Immature natural killer cell (primary cell): ENCODE measurements at places on chromosomes 7 and 10. TPM values are rescaled to one million over a fixed set of nuclear protein-coding genes. Genes with fewer than 3 reads are reported as not detected.

GRCh38 chr10:132649651-132650360 lies 112.2 kb downstream of the INPP5A start:
- DNase-seq: no peak

DNA sequence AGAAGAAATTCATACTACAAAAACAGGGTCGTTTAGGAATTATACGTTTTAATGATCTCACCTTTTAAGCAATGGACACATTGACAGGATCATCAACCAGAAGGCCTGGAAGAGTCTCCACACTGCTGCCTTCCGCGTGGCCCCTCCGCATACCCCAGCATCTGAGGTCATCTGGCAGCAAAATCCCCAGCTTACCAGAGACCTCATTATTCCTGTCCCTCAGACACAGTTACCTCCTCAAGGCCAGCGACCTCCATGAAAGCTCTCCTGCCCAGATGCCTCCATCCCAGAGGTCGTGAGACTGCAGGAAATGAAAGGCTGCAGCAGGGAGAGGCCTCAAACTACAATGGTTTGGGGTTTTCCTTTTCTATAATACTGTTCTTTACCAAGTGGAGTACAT lies 14.8 kb upstream of the GSAP start:
- no peak for DNase-seq

- no peak for DNase-seq
Observed at GRCh38 chr7:67675971-67676370, 679.3 kb downstream of the TYW1 start.

- no peak for DNase-seq
Observed at GRCh38 chr10:119113751-119114732, 10.1 kb downstream of the DENND10 start.

DNA sequence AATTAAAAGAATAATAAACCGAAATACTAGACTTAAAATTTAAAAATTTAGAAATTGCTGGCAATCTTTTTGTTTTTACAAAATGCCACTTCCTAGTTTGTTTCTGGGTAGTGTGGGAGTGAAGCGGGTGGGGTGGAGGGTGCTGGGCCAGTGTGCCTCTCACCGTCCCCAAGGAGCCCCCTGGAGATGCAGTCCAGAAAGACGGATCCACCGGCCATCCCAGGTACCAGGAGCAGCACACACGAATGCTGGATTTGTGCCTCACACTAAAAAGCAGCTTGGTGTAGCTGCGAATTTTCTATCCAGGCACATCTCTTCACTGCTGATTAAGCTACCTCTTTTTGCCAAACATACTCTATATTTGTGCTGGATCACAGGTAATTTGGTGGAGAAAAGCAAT lies 618.1 kb downstream of the DNAJB6 start:
- no peak for DNase-seq

- no peak for DNase-seq
Observed at GRCh38 chr10:59801171-59801570, 47.9 kb upstream of the MRLN start.

GRCh38 chr10:29794776-29795611 lies 160.2 kb upstream of the SVIL start:
- no peak for DNase-seq

LBX1 gene
- not detected for polyA plus RNA-seq

EN2 gene
- polyA plus RNA-seq: not detected

DNA sequence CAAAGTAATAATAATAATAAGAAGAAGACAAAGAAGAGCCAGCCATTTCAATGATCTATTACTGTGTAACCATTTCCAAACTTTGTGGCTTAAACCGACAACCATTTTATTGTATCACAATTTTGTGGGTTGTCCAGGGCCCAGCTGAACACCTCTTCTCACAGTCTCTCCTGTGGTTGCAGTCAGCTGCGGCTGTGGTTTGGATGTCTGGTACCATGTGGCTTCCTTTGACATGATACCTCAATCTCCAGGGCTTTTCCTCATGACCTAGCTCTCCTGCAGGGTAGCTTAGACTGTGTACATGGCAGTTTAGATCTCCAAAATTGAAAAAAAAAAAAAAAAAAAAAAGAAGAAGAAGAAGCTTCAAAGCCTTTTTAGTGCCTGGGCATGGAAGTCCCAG lies 72.6 kb upstream of the NFKB2 start:
- DNase-seq: peak; percentile 73

DNA sequence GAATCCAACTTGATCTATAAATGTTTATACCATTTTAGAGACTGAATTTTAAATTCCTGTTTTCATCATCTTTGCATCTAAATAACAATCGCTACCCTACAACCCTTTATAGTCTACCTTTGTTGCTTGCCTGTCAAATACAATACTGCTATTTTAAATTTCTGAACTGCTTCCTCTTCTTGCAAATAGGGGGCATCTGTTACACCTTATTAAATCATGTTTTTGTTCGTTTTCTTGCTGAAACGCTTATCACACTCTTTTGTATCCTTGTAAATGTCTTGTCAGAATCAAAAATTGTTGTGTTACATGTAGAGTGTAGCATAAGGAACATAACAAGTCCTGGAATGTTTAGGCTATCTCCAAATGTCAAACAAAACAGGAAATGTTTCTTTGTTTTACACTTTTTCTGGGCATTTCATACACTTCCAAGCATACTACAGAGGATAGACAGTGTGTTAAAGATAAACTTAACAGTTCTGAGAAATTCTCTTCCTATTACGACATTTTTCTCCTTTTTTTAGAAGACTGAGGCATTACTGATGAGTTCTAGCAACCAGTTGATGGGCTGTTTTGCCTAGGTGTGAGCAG lies 281.3 kb downstream of the GPR158 start:
- DNase-seq: no peak

KCNH2 gene
- polyA plus RNA-seq: not detected

- no peak for DNase-seq
Observed at GRCh38 chr10:11209830-11210181, 192.1 kb downstream of the CELF2 start.
